ENCODE measurements at places on chromosomes 4 and X.

- no peak for DNase-seq
Measured at GRCh38 chrX:53605004-53605403, 81.5 kb downstream of the HUWE1 start.

GRCh38 chrX:153725832-153726285, 1.2 kb downstream of the ABCD1 start:
- no peak for DNase-seq

GRCh38 chrX:17767734-17768133, 30.4 kb downstream of the SCML1 start:
- DNase-seq: no peak

- DNase-seq: no peak
Measured at GRCh38 chr4:144681806-144682205, 35.9 kb downstream of the HHIP start.

All from effector CD8-positive, alpha-beta T cell (primary cell).